Stimulated activated CD4-positive, alpha-beta T cell treated with anti-CD3 and anti-CD28 coated beads, TNF-alpha, amount 100 ng/mL, for 4 hours (primary cell): ENCODE measurements at places on chromosomes 3 and 15.

- no peak for DNase-seq
Observed at GRCh38 chr3:110791995-110792686, 279.5 kb upstream of the NECTIN3 start.

- DNase-seq, result no peak
Observed at GRCh38 chr3:66326340-66326739, 105.5 kb downstream of the SLC25A26 start.

- no peak for DNase-seq
Observed at GRCh38 chr3:48407542-48408099, 22.3 kb downstream of the PLXNB1 start.

DNA sequence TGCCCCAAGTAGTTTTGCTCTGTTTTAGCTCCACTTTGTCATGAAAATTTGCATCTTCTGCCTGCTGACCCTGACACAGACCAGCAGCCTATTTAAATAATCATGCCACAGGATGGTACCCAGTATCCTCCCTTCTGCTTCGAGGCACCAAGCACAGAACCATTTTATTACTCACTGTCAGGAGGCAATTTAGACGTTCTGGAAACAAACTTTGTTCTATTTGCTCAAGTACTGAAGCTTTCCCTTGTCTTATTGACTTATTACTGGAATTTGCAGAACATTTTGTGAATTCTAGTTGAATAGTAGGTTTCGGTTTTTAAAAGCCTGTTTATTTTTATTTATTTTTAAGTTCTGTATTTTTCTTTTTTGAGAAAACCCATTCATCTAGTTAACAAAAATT, 279.6 kb upstream of the GADL1 start:
- no peak for DNase-seq
